ENCODE measurements at places on chromosomes 12 and 14. TPM values are rescaled to one million over a fixed set of nuclear protein-coding genes. Genes with fewer than 3 reads are reported as not detected.

GRCh38 chr12:113587720-113588119 is 116.0 kb upstream of the LHX5 start:
- no peak for DNase-seq

GRCh38 chr14:68104518-68104917 is 284.9 kb downstream of the RAD51B start:
- no peak for DNase-seq

DNA sequence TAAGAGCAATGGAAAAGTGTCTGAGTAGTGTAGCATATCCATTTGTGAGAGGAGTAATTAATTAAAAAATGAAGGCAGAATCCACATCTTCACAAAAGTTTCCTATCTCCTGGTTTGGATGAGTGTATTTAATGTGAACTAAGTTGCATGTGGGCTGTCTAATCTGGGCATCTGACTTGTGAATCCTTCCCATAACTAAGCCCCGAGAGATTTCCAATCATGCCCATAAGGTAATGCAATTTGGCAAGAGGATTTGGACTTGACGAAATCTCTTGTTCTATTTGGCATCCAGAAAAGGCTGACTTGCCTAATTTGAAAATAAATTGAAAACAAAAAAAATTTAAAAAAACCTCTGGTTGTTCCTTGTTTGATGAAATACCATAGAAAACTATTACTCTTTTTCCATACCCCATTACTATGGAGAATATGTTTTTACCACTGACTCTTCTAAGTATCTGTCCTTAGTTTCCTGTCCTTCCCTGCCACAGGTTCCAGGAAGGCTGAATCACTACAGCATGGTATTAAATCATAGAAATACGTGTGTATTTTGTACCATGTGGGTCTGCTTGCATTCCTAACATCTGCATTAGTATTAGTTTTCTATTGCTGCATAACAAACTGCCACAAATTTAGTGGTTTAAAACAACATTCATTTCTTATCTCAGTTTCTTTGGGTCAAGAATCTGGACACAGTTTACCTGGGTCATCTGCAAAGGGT is 48.4 kb downstream of the ETV6 start:
- DNase-seq = no peak

DNA sequence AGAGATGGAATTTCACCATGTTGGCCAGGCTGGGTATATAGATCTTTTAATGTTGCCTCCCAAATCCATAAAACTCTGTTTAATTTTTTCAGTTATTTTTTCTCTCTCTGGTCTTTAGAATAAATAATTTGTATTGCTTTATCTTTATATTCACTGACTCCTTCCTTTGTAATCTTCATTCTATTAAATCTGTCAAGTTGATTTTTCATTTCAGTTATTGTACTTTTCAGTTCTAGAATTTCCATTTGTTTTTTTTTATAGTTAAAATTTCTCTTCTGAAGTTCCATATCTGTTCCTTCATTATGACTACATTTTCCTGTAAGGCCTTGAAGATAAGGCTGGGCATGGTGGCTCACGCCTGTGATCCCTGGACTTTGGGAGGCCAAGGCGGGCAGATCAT is 13.6 kb upstream of the SPPL3 start:
- no peak for DNase-seq

DNA sequence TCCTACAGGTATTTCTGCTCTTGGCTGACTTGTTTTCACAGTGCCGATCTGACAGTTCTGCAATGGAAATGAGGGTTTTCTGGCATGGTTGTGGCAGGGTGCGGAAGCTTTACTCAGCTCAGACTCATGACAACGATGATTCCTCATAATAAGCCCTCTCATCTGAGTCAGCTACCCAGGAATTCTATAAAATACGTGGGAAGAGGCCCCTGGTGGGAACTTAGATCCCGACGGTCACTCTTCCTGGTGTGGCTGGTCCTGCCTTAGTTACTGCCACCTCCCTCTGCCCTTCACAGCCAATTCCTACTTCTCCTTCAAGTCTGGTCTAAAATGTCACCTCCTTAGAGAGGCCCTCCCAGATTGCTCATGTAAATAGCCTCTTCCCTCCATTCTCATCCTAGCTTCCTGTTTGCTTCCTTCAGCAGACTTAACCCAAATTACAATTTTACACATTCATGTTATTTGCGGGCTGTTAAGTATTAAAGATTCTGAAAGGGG is 104.2 kb upstream of the MAP1LC3B2 start:
- DNase-seq = no peak

GRCh38 chr14:69928111-69928523 is 48.9 kb downstream of the SMOC1 start:
- no peak for DNase-seq

DNA sequence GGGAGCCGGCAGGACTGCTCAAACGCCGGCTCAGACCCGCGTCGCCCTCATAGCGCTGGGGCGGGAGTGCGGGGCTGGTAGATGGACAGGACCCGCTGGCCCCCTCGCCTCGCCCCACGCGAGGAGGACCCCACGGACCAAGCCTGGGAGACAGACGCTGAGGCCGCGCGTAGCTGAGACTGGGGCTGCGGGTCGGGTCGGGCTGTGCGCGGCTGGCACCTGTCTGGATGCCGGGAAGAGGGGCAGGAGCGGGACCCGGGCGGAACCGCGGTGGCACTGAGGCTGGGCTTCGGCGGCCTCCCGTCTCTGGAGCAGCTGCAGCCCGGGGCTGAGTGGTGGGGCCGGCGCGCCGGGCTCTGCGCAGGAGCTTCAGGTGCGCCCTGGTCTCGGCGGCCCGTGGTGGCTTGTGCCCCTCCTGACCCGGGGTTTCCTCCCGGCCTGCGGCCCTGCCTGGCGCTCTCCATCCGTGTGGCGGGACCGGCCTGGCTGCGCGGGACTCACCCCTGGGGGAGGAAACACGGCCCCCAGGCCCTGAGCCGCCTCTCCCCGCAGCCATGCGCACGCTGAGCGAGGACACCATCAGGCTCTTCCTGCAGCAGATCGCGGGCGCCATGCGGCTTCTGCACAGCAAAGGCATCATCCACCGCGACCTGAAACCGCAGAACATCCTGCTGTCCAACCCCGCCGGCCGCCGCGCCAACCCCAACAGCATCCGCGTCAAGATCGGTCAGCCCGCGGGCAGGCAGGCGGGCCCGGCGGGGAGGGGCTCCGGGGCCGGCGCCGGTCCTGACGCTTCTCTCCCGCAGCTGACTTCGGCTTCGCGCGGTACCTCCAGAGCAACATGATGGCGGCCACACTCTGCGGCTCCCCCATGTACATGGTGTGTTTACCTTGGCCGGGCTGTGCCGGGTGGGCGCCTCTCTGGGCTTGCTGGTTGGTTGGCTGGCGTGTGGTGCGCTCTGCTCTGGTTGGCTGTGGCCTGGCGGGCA is 14.0 kb downstream of the ULK1 start:
- DNase-seq = peak; percentile 26

- DNase-seq = peak; percentile 87
Measured at GRCh38 chr12:124379938-124380754, 85.3 kb downstream of the RFLNA start.

DNA sequence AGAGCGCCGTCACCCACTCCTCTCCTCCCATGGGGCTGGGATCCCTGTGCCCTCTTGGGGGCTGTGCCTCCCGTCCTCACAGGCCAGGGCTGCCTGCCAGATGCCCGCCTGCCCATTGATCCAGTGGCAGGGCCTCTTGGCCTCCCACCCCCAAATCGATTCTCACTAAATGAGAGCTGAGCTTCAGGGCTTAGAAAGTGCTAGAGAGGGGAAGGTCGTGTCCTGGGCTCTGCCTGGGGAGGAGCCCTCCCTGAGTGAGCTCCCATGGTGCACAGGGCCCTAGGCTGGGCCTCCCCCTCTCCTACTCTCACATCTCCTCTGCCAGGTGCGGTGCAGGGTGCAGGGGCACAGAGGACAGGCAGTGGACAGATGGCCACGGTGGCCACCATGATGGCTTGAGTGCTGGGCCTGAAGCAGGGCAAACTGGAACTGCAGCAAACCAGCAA is 9.2 kb downstream of the BEGAIN start:
- no peak for DNase-seq

- DNase-seq = peak; percentile 35
Measured at GRCh38 chr14:55430024-55430690, 10.3 kb downstream of the TBPL2 start.

GRCh38 chr12:104121001-104121400 is 17.0 kb downstream of the NFYB start:
- no peak for DNase-seq

DNA sequence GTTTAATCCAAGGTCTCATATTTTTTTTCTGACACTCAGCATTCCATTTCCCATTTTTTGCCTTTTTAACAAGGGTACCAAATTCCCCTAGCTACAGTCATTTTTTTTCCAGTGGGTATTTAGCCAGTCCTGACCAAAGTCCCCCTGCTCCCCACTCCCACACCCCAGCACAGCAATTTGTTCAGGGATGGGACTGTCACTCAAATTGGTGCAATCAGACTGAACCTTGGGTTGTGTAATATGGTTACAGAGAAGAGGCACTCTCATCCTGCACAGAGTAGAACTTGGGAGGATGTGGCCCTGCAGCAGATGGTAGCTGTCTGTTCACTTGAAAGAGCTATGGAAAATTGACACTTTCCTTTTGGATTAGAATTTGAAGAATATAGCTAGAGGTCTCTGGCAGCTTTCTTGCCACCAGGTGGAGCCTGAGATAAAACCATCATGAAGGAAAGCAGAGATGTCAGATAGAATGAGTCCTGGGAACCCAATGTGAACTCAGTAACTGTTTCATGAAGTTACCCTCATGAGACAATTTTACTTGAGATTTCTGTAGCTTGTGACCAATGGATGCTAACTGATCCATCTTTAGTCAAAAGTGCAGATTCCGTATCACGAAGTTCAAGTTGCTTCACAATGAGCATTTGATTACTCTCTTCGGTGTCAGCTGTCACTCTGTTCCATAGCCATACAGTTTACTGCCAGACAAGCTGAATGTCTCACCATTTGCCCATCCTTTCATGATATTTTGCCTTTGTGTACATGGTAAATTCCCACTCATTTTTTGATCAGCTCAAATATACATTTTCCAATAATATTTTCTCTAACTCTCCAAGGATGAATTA is 394.0 kb upstream of the SYT1 start:
- peak; percentile 29 for DNase-seq

- DNase-seq = no peak
Measured at GRCh38 chr14:21505012-21505553, 6.1 kb downstream of the METTL3 start.

DNA sequence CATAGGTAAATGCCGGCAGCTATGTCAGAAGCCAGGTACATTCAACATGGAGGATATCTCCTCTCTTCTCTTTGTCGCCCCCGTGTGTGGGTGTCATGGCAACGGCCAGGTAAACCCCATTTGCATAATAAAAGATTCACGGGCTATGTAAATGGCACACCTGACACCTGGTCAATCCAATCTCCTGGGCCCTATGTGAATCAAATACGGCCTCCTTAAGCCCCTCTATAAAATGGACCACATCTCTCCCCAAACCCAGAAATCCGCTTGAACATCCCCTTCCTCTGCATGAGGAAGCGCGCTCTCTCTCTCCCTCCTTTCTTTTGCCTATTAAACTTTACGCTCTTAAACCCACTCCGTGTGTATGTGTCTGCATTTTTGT is 363.7 kb downstream of the SOX5 start:
- DNase-seq = no peak

- no peak for DNase-seq
Measured at GRCh38 chr12:14473707-14474287, 93.9 kb downstream of the PLBD1 start.

DNA sequence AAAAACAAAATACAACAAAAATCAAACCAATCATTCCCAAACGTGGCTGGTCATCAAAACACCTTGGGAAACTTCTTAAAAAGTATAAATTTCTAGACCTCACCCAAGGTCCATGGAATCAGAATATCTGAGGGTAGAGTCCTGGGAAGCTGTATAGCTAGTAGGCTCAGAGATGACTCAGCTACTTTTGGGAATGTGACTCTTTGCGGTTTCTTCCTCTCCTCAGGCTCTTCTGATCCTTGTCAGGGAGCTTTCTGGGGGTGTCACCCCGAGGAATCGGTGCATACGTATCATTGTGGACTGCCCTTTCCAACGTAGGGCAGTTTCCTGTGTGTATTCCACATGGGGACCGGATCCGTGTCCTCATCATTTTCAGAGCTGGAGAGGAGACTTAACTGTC is 14.8 kb downstream of the JDP2 start:
- DNase-seq = no peak

GRCh38 chr14:96630281-96630680 is 128.1 kb downstream of the PAPOLA start:
- DNase-seq = no peak

DNA sequence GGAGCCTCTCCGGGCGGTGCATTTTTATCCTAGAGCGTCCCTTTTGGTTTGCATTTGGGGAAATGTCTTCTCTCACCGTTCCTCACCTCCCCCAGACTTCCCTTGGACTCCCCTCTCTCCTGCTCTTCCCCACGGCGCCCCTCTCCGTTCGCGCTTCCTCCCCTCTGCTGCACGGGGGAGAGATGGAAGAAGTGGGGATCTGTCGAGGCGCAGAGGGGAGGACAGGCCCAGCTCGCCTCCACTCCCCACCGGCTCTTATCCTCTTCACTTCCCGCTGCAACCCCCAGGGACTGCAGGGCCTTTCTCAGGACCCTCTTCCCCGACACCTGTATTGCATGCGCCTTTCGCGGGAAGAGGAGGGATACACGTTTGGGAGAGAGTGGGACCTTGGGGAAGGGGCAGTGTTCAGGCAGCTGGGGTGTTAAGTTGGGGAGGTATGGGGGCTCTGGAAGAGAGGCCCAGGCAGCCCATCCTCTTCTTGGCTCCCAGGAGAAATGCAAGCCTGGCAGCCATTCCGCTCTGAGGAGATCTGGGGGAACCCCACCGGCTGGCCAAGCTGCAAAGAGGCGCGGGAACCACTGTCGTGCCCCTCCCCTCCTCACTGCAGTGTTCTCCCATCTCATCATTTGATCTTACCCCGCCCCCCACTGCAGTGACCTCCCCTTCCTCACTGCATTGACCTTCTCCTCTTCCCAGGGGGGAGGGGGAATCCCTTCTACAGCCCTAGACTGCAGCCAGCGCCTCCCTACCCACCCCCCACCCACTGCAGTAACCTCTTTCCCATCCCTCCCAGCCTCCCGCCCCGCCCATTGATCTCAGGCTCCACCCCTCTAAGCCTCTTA is 788 bp downstream of the ENO2 start:
- DNase-seq = no peak

DNA sequence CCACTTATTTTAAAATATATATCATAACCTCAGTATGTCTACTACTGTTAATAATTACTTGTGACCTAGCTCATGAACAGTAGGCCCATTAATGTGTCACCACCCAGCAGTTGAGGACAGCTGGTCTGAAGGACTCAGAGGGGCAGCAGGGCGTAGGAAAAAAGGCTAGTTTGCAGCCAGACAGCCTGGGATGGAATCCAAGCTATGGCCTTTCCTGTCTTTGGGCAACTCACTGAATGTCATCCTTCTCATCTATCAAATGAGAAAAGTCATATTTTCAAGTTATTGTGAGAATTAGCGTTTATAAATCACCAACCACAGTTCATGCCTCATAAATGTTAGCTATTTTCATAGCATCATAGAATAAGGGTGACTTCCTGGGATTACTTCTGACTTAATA is 12.3 kb downstream of the DENND5B start:
- no peak for DNase-seq

Gene UTP20
- total RNA-seq = 14.9 TPM

Gene TMEM179
- total RNA-seq = not detected

Gene CD27
- total RNA-seq = 0.55 TPM

Gene GYS2
- total RNA-seq = 0.12 TPM

Gene PMCH
- total RNA-seq = not detected

Gene DTX1
- total RNA-seq = 0.83 TPM

Gene TRIM9
- 2.8 TPM for total RNA-seq
